ENCODE measurements at places on chromosomes 6 and 20. TPM values are rescaled to one million over a fixed set of nuclear protein-coding genes. Genes with fewer than 3 reads are reported as not detected.

The FITM2 gene
- 4.8 TPM for total RNA-seq

The MRAP2 gene
- 0.39 TPM for total RNA-seq

The FAM83C gene
- not detected for total RNA-seq

The DEFB123 gene
- total RNA-seq = not detected

The RNF217 gene
- total RNA-seq = 7.3 TPM

The CD93 gene
- 394 TPM for total RNA-seq

The NKAIN2 gene
- not detected for total RNA-seq

The RNF182 gene
- total RNA-seq = 4.2 TPM

The PAX1 gene
- total RNA-seq = not detected

The LY86 gene
- total RNA-seq = not detected

The APCDD1L gene
- total RNA-seq = not detected

The VGLL2 gene
- total RNA-seq = not detected

The CSNK2B gene
- 279 TPM for total RNA-seq

The FRS3 gene
- total RNA-seq = 1.5 TPM

The RPP40 gene
- total RNA-seq = 30.6 TPM

The ROS1 gene
- total RNA-seq = not detected

The ADRM1 gene
- total RNA-seq = 269 TPM

The DEFB110 gene
- not detected for total RNA-seq

The MUC21 gene
- not detected for total RNA-seq

The LPA gene
- not detected for total RNA-seq

The SLC22A2 gene
- not detected for total RNA-seq

The FGD2 gene
- total RNA-seq = not detected

The HSPA12B gene
- 50.2 TPM for total RNA-seq

The NOTCH4 gene
- 89.3 TPM for total RNA-seq

The FERMT1 gene
- 4.0 TPM for total RNA-seq

The CRYBG1 gene
- total RNA-seq = 24.3 TPM

The DEFB132 gene
- total RNA-seq = not detected

The ALDH5A1 gene
- 0.40 TPM for total RNA-seq

The CRIP3 gene
- not detected for total RNA-seq

The RBM24 gene
- total RNA-seq = 4.4 TPM

The LHFPL5 gene
- not detected for total RNA-seq

The UBE2C gene
- 108 TPM for total RNA-seq

The TRERF1 gene
- total RNA-seq = 0.15 TPM

The KCNK16 gene
- total RNA-seq = not detected

The FHL5 gene
- not detected for total RNA-seq

The KHDC1L gene
- not detected for total RNA-seq

The PTCRA gene
- total RNA-seq = not detected

The GJA10 gene
- not detected for total RNA-seq

The OR2H2 gene
- total RNA-seq = not detected

The DNMT3B gene
- 4.7 TPM for total RNA-seq

The MCCD1 gene
- not detected for total RNA-seq

The RPRD1B gene
- total RNA-seq = 10.7 TPM

The GTPBP2 gene
- 43.2 TPM for total RNA-seq

The CPXM1 gene
- total RNA-seq = 0.20 TPM

The SLC17A3 gene
- total RNA-seq = not detected
